Activated T-cell treated with anti-CD3 and anti-CD28 coated beads, Interleukin-2, amount 50 U/mL, for 4 hours (primary cell): ENCODE measurements at places on chromosomes 13 and 19. TPM values are rescaled to one million over a fixed set of nuclear protein-coding genes. Genes with fewer than 3 reads are reported as not detected.

THSD8 gene
- total RNA-seq: 12.6 TPM

DNA sequence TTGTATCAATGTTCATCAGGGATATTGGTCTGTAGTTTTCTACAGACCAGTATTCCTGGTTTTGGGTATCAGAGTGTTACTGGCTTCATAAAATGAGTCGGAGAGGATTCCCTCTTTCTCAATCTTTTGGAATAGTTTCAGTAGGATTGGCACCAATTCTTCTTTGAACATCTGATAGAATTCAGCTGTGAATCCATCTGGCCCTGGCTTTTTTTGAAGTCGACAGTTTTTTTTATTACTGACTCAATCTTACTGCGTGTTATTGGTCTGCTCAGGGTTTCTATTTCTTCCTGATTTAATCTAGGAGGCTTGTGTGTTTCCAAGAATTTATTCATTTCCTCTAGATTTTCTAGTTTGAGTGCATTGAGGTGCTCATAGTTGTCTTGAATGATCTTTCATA is 11.4 kb downstream of the TEX26 start:
- DNase-seq: no peak

- peak; percentile 61 for DNase-seq
These were observed at the start of gene ZNF235 for GRCh38 chr19:44304659-44305193. Gene ZNF235 (minus strand): TSS chr19:44305025. CDS start chr19:44303404, 1,621 bp downstream.

DNA sequence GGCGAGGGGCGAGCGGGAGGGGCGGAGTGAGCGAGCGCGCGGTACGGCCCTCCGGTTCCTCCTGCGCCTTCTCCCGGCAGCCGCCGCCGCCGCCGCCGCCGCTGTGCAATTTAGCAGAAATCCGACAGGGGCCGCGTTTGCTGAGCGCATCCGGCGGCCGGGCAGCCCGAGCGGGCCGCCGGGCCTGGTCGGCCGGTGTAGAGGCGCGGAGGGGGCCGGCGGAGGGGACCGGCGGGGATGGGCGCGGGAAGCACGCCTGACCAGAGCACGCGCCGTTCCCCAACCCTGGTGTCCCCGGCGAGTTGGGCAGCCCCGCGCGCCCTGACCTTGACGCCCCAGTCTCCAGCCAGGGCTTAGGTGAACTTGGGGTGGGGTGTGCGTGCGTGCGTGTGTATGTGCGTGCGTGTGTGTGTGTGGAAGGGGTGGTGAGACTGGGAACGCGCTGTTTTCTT is 144.5 kb upstream of the ZNF536 start:
- DNase-seq: no peak

- DNase-seq: no peak
These were observed at the start of gene PRR36 for GRCh38 chr19:7874076-7874896. Gene PRR36 (minus strand): TSS chr19:7874390. CDS start chr19:7873689, 701 bp downstream.

GRCh38 chr13:72141855-72142519 is 275.0 kb upstream of the DACH1 start:
- DNase-seq: no peak

CEACAM19 gene
- total RNA-seq: 0.33 TPM

DNA sequence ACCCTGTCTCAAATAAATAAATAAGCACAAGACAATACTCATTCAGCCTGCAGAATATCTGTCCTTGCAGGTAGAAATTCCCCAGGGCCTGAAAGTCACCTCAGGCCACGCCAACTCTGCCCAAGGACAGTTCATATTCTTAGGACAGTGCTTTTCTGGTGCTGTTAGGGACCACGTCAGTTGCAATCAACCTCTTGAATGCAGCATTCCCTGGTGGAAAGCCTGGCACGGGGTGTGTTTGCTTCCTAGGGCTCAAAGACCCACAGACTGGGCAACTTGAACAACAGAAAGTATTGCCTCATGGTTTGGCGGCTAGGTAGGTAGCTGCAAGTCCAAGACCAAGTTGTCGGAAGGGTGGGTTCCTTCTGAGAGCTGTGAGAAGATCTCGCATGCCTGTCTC is 160.3 kb downstream of the KCTD15 start:
- DNase-seq: no peak

ZNF91 gene
- total RNA-seq: 25.1 TPM

MVB12A gene
- total RNA-seq: 43.3 TPM

LENG1 gene
- total RNA-seq: 9.7 TPM

DNA sequence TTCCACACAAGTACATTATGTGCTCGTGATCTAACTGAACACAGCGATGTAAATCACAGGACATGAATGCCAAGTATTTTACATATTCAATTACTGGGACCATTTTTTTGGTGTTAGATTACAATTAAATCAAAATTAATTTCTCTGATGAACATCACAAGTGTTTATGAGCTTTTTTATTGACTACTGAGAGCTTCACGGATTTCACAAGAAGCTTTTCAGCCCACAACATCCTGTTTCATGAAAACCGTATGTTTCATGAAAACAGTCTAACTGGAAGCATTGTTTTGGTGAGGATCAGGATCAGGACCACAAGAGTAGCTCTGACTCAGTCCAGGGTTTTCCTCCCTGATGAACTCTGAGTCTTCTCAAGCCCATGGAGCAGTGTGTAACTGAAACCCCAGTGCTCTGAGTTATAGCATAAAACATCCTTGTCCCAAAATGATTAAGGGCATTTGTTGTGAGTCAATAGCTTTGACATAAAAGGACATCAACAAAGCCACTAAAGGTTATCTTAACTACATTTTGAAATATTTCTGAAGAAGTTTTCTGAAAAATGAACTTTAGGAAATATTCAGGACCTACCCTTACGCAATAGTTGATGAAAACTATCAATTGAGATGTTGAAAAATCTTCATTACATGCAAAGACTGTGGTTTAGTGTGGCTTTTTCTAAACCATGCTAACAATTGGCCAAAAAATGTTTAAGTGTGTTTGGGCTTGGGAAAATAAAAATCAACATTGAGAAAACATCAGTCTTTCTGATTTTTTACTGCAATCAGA is 49.3 kb downstream of the UFM1 start:
- no peak for DNase-seq
